Metanephros (tissue), 2 donors: ENCODE measurements at places on chromosomes 7 and 10. TPM values are rescaled to one million over a fixed set of nuclear protein-coding genes. Genes with fewer than 3 reads are reported as not detected.

The PVRIG gene
- not detected for total RNA-seq

The GPNMB gene
- 31.2 TPM for total RNA-seq

The POLR2J2 gene
- 4.4 TPM for total RNA-seq

The SSC4D gene
- total RNA-seq = 3.7 TPM

The CYP2C19 gene
- 0.18 TPM for total RNA-seq

The AVPI1 gene
- total RNA-seq = 9.9 TPM
